ENCODE measurements at places on chromosomes 2 and 18.

- no peak for DNase-seq
Measured at GRCh38 chr2:38438133-38438882, 61.2 kb upstream of the ATL2 start.

DNA sequence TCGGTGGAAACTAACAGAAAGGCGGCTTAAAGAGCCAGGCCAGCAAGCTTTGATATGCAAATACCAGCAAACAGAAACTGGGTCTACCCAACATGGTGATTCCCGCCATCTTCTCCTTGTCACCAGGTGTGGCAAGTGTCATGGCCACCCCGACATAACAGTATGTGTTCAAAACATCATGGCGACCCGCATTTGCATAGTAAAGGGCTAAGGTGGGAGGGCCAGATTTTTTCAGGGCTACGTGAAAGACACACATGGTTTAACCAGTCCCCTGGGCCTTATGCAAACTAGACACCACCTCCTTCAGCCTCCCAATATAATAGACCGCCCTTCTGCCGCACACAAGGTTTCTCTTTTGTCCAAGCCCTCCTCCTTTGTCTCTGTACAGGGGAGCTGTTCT is 260.4 kb downstream of the METTL4 start:
- no peak for DNase-seq

- DNase-seq: no peak
Measured at GRCh38 chr2:167595839-167596471, 651.4 kb downstream of the STK39 start.

DNA sequence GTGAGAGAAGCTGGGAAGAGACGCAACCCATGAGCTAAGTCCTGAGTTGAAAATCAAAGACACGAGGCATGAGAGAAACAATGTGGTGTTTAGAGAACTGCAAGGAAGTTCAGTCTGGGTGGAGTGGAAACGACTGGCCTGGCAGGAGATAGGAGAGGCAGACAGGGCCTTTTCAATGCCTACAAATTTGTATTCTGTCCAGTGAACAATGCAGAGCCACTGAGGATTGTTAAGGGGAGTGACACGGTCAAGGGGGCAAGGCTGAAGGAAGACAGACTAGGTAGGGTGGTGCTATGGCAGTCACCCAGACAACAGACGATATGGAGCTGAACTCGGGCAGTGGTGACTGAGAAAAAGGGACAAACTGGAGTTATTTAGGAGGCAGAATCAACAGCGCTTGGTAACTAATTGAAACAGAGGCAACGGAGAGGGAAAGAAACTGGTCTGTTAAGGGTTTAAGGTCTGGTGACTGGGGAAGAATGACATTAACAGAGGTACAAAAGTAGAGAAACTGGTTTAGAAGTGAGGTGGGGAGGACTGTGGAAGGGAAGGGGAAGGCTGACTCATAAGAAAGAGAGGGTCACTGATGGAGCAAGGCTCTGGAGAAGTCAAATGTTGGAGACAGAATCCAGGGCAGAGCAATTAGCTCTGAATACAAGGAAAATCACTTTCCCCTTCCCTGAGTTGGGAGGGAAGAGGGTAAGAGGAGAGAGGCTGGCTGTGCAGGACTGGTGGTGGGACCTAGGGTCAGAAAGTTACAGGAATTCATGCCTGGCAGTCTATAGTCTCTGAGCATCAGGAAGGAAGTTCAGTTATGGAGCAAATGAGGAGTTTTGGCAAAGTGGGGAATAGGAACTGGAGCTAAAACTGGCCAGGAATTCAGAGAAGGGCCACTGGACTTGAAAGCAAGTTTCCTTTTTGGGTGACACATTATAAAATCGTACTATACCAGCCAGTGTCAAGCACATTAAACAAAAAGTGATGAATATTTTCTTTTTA is 63.4 kb upstream of the CHRNA1 start:
- DNase-seq: no peak

DNA sequence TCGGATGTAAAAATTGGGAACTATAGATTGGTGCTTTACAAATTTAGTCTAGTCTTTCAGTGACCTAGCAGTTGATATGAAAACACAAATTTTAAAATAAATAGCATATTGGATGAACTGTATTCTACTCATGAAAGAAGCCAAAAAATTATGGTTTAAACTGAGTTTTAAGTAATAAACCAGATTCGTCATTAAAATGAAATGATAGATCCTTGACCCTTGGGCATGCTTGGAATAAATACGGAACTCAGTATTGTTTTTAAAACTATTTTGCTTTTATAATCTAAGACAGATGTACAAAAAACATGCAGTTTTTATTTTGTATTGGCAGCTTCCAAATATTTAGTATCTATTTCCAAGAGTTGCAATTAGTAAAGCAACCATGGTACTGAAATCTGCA is 34.6 kb upstream of the TBR1 start:
- DNase-seq: no peak

DNA sequence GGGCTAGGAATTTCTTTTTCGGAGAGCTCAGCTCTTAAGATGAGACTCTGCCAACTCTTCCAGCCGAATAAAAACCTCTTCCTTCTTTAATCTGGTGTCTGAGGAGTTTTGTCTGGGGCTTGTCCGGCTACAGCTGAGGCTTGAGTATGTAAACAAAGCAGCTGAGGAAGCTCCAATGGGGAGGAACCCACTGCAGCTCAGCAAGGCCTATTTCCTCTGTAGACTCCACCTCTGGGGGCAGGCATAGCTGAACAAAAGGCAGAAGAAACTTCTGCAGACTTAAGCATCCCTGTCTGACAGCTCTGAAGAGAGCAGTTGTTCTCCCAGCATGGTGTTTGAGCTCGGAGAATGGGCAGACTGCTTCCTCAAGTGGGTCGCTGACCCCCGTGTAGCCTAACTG is 838.7 kb downstream of the CCDC85A start:
- DNase-seq: no peak

GRCh38 chr2:69589973-69590652 is 53.4 kb downstream of the AAK1 start:
- DNase-seq: no peak

DNA sequence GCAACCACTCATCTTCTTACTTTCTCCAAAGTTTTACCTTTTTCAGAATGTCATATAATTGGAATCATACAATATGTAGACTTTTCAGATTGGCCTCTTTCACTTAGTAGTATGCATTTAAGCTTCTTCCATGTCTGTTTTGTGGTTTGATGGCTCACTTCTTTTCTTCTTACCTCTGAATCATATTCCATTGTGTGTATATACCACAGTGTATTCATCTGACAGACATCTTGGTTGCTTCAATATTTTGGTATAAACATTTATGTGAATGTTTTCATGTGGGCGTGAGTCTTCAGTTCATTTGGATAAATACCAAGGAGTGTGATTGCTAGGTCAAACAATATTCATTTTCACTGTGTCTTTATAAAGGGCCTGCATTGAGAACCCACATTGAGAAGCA is 136.1 kb upstream of the NOSTRIN start:
- DNase-seq: no peak

DNA sequence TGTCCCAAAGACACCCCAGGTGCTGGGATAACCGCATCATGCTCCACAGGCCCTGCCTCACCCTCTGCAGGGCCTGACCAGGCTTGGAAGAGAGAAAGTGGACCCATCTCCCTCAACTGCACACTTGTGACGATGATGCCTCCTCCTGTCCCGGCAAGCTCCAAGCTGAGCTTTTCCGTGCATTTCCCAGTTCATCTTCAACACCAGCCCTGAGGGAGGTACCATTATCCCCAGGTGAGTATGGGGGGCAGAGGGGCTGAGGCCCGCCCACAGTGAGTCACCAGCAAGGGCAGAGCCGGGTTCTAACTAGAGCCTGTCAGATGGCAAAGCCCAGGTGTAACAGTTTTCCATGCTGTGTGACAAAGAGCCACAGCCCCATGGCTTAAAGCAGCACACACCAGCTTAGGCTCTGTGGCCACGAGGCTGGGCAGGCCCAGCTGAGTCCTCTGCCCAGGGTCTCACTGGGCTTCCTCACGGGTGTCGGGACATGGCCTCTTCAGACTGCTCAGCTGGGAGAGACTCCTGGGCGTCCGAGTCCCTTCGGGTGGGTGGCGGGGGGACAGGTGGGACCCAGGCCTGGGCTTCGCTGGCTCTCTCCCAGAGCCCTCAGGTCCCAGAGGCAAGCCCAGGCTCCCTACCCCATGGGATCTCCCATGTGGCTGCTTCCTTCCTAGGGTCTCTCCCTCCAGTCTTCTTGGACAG is 108.4 kb upstream of the OTOS start:
- DNase-seq: no peak

- no peak for DNase-seq
Measured at GRCh38 chr2:43318791-43319190, 92.4 kb upstream of the ZFP36L2 start.

DNA sequence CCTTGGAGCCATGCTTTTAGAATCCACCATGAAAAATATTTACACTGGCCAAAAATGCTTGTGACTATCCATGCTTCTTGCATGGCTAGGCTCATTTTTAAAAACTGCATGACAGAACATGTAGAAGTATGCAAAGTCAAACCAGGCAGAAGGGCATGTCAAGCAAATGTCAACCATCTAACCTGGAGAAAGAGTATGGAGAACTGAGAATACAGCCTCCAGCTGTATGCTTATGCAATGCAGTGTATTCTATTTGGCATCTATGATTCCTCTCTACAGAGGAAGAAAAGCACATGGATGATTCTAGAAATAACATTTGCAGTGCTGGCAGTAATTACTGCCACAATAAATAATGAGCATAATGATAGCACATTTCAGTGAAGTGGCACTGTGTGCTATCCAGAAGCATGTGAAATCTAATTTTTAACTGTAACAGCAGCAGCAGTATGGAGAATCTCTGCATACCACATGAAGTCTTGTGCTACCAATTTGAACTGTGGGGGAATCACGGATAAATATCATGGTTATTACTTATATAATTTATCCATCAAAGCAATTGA is 87.3 kb upstream of the CCDC141 start:
- DNase-seq: no peak

DNA sequence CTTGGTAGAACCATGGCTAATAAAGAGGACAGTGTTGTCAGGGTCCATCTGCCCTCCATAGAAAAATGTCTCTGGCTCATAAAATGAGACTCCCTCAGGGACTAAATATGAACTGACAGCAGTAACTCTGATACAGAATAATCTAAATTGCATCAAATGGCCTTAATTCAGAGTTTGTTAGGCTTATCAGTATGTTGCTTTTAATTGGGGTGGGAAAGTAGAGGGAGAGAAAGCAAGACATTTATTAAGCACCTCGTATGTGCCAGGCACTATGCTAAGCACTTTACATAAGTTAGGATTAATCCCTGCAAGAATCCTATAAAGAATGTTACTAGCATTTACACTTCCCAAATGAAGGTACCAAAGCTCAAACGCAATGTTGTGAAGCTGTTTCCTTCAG is 115.2 kb downstream of the MMADHC start:
- no peak for DNase-seq

DNA sequence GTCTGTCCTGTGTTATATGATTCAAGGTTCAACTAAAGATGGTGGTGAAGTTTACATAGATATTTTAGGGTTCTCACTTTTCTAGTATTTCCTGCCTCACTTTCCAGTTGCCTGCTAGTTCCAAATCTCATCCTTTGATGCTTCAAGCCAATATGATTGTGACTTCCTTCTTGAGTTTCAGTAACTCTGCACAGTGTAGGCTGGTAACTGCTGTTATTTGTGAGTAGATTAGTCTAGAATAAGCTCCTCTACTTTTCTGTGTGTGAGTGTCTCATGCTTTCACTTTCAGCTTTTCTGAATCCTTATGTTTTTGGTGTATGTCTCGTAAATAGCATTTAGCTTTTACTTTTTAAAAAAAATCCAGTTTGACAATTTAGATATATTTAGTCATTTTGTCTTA is 42.6 kb downstream of the GALNT1 start:
- DNase-seq: no peak

DNA sequence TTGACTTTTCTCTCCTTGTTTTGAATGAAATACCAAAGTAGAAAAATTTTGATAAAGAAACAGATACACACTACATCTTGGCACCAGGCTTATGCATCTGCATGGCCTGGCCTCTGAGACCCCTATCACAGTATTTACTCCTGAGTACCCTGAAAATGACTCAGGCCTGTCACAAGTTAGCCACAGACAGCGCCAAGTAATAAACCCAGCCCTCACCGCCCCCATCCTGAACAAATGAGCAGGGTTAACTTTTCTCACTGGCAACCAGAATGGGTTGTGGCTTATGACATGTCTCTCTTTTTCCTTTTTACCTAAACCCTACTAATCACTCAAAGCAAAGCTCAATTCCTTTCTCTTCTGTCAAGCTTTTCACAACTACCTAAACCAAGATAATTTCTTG is 35.3 kb downstream of the SPRED2 start:
- DNase-seq: peak; percentile 36

GRCh38 chr18:59456657-59457056 is 97.6 kb upstream of the LMAN1 start:
- DNase-seq: no peak
